Stimulated activated naive CD4-positive, alpha-beta T cell treated with Interleukin-2 at 50 U/mL for 16 hours (primary cell): ENCODE measurements at places on chromosomes 2 and 18.

DNA sequence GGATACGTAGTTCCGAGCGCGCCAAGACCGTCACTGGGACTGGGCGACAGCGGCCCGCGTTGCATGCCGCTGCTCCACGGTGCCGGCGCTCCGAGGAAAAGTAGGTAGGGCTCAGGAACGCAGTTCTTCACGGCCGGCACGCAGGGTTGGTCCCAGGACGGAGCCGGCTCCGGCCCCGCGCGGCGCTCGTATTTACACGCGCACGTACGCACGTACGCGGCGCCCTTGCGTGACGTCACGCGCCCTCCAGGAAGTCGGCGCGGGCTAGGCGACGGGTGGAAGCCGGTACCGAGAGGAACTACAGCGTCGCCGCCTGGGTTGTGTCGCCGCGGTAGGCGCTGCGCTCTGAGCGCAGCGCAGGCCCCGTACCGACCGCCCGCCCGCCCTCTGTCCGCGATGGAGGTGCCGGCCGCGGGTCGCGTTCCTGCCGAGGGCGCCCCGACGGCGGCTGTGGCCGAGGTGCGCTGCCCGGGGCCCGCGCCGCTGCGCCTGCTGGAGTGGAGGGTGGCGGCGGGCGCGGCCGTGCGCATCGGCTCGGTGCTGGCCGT is at the start of gene CTDP1:
CTDP1 (plus strand) TSS at position 252 of the 548 bp plus-strand sequence; CDS start at position 397, 145 bp downstream.
- DNase-seq = peak; percentile 82

GRCh38 chr2:191051825-191052778 is 38.1 kb upstream of the STAT1 start:
- DNase-seq = no peak

- no peak for DNase-seq
These were observed 65.5 kb downstream of the EPB41L3 start for GRCh38 chr18:5478261-5478660.

DNA sequence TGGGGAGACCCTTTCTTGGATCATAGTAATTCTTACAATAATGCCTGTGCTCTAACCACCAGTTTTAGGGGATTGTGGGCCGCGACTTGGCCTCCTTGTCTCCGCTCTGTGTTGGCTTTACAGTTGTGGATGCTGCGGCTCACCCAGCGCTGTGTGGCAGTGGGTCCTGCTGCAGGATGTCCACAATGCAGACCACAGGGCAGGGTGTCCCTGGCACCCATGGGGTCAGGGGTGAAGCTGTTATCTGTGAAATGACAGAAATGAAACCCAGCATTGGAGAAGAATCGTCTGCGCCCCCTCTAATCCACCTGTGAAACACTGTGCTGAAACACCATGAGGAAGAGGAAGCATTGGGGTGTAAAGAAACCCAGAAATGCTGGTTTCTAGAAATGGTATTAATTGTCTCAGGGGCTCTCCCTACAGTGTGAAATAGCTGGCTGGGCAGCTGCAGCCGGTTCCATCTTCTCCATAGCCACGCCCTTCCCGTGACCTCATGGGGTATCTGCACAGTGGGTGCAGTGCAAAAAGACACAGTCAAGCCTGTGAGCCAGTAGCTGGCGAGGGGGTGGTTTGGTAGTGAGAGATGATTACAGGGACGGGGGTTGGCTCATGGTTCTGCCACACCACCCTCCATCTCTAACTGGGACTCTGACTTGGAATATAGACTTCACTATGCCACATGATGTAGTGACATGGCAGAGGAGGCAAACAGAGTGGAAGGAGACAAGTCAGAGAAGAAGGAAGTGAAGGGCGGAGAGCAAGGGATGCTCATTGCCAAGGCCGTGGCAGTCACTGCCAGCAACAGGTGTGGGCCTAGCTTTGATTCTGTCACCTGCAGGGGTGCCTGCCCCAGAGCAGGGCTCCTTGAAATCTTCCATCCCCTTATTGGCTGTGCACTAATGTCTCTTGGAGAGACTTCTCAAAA is 16.2 kb downstream of the INPP4A start:
- peak; percentile 77 for DNase-seq

DNA sequence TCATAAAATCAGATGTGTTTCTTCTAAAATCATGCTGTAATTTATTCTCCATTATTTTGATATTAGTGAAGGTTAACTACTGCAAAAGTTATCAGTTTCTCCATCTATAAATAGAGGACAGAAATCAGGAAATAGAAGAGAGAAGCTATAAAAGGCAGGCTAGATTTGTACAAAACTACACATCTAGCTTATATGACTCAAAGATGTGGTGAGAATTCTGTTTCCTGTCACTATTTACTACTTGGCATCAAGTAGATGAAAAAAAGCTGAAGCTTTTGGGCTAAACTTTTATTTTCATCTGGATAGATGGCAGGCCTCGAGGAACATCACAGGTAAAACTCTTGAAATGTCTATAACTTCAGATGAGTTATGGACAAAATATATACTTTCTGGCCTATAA is 49.8 kb upstream of the NAB1 start:
- DNase-seq = no peak

DNA sequence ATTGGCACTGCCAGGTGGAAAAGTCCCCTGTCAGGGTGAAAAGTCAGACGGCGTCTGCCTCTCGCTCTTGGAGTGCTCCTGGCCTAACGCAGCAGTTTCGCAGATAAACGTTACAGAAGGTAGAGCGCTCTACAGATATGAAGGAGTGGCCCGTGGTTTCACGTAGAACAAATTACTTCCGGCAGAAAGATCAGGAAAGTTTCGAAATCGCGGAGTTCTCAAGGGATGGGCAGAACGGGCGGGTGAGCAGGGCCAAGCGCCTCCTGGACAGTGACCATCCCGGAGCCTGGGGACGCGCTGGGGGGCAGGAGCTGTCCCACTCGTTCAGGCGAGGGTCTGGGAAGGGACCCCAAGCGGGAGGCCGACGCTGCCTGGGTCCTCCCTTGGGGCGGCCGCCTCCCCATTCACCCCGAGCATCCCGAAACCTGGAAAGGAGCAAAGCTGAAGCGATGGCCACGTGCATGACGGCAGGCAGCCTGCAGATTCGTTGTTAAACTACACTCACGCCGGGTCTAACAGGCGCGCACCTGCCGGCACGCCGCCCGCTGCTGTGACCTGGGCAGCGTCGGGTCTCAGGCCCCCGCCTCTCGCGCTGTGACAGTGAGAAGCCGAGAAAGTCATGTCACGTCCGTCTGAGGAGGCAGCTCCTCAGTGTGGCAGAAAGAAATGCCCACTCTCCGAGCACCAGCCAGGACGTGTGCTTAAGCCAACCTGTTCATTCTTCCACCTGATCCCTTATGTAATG is 122.9 kb upstream of the SALL3 start:
- DNase-seq = no peak

DNA sequence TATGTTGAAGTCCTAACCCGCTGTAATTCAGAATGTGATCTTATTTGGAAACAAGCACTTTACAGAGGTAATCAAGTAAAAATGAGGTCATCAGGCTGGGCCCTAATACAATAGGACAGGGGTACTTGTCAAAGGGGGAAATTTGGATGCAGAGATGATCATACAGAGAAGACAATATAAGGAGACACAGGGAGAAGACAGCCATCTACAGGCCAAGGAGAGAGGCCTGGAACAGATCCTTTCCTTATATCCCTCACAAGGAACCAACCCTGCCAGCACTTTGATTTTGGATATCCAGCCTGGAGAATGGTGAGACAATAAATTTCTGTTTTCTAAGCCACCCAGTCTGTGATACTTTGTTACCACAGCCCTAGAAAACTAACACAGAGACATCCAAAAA is 104.3 kb downstream of the METTL4 start:
- no peak for DNase-seq

GRCh38 chr2:10547663-10548376 is 99.7 kb upstream of the ODC1 start:
- no peak for DNase-seq

DNA sequence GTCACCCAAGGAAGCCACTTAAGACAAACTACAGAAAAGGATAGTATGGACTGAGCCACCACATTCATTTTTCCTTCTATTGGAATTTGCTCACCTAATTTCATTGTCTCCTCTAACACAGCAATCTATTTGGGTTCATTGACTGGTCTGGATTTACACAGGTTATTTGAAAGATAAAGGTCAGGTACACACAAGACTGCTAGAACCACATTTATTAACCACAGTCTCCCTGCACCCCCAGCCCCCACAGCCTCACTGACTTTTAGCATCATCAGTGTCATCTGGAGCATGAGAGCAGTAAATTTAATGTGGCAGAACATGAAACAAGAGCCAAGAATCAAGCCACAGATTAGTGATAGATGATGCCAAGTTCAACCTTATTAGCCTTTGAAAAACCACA is 226.9 kb upstream of the GYPC start:
- no peak for DNase-seq

- no peak for DNase-seq
These were observed 3.3 kb downstream of the SLC8A1 start for GRCh38 chr2:40448476-40449079.
